ENCODE measurements at places on chromosomes 5 and 9.

DNA sequence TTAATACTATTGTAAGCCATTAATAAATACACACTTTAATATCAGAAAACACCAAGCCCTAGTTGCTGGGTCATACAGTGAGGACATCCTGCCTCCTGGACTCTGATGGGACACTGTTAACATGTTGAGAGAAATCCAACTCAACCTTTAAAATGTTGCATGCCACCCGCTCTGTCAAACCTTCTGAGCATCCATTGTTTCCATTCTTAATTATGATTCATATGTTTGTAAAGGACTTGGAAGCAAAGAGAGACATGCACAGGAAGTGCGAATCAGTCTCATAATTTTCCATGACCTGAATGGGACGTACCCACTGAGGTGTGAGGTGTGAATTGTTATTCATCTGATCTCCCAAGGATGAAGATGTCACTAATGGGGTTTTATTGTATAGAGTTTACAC is 186.4 kb downstream of the CAAP1 start:
- no peak for DNase-seq

DNA sequence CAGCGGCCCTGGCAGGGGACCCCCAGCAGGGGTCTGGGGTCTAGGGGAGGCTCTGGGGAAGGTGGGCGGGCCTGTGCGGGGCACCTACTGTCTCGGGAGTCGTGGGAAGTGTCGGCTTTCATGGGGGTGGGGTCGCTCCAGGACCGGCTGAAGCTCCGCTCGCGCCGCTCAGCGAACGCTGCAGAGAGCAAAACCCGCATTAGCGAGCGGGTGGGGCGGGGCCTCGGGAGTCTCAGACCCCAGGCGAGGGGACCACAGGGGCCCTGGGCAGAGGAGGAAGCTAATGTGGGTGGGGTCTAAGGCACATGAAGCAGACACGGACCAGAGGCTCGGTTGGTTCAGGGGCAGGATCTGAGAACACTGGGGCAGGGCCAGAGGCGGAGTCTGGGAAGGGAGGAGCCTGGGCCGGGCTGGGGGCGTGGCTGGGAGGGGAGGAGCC is 5.5 kb downstream of the NSMF start:
- peak; percentile 28 for DNase-seq

GRCh38 chr9:70789086-70789485 is 332.3 kb downstream of the TRPM3 start:
- no peak for DNase-seq

GRCh38 chr5:148972974-148973374 is 89.9 kb downstream of the SH3TC2 start:
- peak; percentile 43 for DNase-seq

DNA sequence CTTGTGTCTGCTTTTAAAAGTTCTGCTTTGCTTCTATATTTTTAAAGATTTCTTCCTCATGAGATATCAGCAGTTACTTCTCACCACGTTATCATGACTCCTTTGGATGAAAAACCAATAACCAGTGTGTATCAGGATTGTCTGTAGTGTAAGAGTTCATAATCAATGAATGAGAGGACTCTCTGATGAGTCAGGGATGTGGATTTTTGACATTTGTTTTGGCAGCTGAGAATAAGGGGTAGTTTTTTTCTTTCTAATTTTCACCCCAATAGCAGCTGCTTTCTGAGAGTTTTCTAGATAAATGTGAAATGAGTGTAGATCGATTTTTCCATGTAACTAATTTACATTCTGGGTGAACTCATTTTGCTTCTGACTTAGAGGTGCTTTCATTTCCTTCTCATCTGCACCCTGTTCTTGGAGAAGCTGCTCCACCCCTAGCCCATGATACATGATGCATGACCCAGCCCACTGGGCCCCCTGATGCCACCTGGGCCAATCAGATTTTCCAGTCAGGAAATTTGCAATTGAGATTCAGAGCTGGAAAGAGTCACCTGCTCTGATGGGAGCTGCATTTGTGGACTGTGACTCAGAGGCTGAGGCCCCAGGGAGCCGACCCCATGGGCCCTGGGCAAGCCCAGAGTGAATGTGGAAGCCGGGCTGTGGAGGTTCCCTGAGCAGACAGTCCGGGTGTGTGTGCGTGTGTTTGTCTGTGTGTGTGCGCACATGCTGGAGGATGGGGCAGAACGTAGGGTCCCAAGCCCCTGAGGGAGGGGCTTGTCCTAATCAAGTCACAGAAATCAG is 159.3 kb downstream of the RGS3 start:
- DNase-seq = peak; percentile 91

All from NCI-H69 (cell line).